ENCODE measurements at places on chromosomes 2 and 18.

- DNase-seq: peak; percentile 29
These were observed 245.2 kb upstream of the STON1 start for GRCh38 chr2:48284621-48285212.

GRCh38 chr2:54574107-54574859 is 118.2 kb downstream of the SPTBN1 start:
- no peak for DNase-seq

DNA sequence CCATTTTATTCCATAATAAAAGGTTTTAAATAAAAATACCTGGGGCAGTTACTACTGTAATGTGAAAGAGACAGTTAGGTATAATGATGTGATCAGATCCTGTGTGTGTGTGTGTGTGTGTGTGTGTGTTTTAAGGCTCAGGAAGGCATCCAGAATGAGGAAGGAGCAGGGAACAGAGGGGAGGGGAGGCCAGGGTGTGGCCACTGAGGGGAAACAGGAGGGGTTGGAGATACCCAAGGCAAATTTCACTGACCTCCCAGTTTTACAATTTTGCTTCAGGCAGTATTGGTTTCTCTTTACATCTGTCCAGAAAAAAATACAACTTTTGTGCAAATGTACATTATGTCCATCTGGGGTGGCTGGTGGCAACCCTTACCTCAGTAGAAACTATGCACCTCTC is 163.5 kb upstream of the FBXO11 start:
- DNase-seq: no peak

DNA sequence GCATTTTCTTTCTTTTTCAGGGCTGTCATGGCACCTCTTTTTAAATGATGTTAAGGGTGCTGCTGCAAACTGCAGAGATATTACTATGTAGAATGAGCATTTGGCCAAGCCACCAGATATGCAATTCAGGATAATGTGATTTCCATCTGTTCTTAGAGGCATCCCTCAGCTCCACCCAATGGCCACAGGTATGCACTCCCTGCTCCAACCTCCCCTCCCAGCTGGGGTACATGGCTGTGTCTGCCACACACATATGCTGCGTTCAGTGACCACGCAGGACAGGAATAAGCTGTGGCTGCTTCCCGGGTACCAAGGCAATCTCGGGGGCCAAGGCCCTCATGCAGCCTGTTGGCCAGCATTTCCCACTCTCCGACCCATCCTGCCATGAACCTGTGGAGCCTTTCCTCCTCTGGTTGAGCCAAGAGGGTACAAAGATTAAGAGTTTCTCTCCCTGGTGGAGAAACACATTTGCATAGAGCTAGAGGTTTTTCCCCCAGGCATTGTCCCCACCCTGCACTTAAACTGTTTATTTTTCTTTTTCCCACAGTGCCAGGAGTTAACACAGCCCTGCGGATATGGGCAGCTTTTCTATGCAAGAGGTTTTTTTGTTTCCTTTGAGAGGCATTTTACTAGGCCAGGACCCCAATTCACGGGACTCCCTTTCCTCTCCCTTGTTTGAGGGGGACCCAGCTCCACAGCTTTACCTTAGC is 147.0 kb downstream of the GCA start:
- DNase-seq: no peak

DNA sequence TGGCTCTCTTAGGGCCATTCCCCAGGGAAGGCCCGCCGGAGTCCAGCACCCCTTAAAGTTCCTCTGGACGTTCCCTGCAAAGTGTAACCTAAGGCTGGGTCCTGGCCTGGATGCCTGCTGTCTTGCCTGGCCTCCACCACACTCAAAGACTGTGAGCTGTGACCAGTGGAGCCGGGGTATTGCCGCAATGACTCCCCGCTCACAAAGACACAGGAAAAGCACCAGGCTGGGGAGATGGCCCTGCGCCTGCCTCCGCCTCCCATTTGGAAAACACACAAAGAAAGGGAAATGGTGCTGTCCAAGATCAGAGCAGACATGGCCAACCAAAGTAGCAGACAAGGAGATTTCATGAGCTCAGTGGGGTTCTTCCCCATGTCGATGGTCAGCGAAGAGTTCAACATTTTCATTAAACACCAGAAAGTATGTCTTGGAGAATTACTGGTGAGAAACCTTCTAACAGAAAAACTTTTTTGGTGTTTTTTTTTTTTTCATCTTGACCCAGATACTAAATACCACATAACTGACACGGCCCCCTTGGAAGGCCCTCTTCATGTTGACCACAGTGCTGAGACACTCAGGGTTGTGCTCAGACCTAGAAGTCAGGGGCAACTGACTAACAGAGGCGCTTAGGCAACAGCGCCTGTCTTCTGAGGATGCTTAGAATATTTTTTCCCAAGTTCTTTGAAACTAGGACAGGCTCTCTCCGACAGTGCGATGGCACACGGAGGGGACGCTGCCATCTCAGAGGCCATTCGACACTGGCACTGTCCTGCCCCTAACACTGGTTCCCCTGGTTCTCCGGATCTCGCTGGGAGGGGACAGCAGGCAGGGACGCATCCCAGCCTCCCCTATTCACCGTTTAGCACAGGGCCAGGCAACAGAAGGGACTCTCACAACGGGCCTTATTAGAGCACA is 226.4 kb upstream of the ID2 start:
- DNase-seq: no peak

- no peak for DNase-seq
These were observed 9.1 kb upstream of the ARID5A start for GRCh38 chr2:96527286-96528005.

GRCh38 chr2:67169417-67170140 is 227.6 kb upstream of the ETAA1 start:
- DNase-seq: no peak

GRCh38 chr2:49693961-49694360 is 539.6 kb upstream of the FSHR start:
- DNase-seq: no peak

- DNase-seq: no peak
These were observed 21.2 kb upstream of the ATOH8 start for GRCh38 chr2:85732467-85733120.

- DNase-seq: no peak
These were observed 73.4 kb downstream of the ZBTB7C start for GRCh38 chr18:48335829-48336228.

DNA sequence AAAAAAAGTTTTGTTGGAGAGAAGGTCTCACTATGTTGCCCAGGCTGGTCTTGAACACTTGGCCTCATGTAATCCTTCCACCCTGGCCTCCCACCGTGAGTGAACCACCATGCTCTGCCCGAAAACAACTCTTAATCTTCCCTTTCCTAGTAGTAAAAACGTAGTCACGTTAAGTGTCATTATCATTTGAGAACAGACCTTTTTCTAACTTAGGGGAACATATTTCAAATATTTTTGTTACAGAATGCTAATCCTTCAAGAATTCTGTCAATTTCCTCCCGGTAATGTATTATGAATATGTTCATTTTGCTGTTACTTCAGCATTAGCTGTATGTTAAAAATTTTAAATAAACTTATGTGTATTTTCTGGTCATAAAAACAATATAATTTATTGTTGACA is 49.7 kb downstream of the MTA3 start:
- no peak for DNase-seq

- no peak for DNase-seq
These were observed 156.8 kb downstream of the THADA start for GRCh38 chr2:43438858-43439655.

DNA sequence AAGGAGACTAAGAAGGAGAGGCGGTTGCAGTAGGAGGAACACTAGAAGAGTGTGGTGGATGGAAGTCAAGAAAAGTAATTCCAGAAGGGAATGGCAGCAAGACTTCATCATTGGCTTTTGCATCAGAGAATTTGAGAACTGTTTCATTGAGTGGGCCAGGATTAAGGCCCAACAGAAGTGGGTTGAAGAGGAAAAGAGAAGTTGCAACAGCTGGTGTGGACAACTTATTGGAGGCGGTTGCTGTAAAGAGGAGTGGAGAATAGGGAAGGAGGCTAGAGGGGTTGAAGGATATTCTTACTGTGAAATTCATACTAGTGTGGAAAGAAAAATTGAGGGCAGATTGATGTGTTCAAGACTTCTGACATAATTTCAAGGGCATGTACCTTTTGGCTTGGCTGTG is 168.7 kb upstream of the FN1 start:
- DNase-seq: no peak

DNA sequence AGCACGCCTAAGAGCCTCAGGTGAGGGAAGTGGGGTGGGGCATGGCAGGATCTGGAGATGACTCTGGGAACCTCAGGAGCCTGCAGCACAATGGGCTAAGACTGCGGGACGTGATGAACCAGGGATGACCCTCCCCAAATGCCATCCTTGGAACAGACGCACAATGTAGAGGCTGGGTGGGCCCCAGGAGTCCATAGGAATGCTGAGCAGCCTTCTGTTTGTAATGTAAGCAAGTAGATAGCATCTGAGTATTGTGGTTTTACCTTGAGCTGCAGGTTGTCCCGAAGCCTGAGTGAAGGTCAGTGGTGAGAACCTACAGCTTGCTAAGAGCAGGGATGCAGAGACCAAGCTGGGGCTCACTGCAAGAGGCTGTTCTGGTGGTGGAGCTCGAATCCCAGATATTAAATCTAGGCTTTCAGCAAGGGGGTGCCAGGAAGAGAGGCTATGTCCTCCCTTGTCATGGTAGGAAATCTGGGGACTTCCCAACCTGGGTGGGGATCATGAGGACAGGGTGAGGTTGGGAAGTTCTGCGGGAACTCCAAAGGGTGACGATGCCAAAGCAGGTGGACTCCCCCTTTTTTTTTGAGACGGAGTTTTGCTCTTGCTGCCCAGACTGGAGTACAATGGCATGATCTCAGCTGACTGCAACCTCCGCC is 5.8 kb downstream of the SCTR start:
- DNase-seq: no peak

DNA sequence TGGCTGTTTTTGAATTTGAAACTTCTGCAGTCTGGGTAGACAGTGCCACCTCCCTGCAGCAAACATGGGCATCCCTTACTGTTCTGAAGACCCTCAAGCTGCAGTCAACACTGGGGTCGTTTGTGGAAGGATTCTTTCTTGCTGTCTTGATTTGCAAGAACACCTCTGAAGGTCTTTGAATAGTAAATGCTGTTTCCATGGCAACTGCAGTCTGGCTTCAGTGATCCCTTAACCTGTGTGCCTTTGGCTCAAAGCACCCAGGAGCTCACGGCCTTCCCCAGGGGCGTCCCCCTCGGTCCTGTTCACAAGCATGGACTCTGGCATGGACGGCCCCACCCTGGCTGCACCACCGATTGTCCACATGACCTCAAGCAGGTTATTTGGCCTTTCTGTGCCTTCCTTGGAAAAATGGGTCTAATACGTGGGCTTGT is 38.3 kb downstream of the LRRFIP1 start:
- no peak for DNase-seq

- DNase-seq: no peak
These were observed 11.1 kb downstream of the KLF11 start for GRCh38 chr2:10054424-10054823.

- no peak for DNase-seq
These were observed 411.7 kb upstream of the NETO1 start for GRCh38 chr18:73279498-73279897.

DNA sequence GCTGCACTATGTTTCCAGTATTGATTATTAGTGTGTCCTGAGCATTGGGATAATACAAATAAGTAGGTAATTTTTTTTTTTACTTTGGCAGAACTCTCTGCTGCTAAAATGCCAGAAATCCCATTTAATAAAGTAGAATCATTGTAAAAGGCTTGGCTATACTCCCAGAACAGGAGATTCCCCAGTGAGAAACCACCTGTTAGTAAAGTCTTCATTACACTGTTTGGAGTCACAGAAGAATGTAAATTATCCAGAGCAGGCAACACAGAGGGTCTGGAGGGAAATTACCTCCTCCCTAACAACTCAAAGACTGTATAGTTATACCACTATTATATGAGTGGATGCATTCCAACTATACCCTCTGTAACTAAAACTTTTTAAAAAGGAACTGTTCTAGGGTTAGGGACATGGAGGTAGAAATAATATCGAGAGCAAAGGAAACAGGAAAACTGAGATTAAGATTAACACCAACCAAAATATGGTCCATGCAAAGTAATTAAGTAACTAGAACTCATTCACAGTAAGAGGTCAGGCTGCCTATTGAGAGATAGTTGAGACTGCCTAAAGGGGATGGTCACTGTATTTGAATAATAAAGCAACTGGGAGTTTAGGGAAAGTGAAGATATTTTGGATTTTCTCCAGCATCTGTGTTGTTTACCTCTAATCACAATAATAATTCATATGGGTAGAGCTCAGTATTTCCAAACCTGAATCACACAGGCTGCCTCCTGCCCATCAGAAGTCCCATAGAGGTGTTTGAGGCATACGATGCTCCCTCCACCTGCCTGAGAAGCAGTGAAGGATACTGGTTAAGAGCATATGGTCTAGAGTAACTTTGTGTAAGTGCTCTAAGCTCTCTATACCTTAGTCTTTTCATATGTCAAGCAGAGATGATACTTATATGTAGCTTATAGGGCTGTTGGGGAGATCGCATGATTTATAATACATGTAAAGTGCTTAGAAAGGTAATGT is 34.4 kb downstream of the MAP2 start:
- peak; percentile 61 for DNase-seq

- no peak for DNase-seq
These were observed 389.8 kb downstream of the FIGN start for GRCh38 chr2:163345795-163346573.

DNA sequence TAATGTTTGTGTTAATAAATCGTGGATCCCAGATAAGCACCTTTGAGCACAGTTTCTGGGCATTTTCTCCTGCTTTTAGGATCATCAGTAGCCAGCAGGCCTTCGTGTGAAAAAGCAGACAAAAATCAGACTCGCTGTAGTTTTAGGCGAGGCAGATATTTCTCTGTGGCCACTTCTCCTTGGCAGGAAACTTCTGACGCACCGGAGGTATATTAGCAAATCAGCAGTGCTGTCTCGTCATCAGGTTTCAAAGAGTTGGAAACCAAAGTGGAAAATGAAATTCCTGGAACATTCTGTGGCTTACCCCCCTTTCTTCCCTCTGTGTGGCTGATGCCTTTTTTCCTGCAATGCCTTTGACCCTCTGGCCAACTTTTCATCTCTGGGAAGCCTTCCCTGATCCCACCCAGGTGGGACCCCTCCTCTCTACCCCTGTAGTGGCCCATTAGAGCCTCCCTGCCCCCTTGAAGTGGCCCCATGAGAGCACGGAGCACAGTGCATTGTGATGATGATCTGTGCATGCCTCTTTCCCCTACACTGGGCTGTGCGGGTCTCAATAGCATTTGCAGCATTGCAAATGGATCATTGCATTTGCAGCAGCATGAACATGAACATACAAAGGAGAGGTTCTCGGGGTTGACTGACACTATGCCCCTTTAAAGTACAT is 93.3 kb downstream of the RNF144A start:
- DNase-seq: no peak

DNA sequence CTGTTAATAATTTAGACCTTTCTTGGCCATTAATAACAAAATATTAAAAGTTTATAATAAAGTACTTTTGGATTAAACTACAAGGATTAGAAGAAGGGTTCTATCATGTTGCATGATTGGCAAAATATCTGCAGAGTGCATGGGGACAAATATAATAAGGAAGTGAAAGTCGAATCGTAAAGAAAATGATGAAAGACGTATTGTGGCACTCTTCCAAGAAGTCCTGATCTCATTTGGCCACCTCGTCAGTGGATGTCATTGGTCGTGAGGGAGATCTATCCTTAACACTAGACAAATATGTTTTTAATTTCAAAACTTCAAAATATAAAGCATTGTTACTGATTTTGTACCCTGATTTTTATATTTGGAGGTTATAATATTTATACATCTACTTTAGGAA is 197.7 kb upstream of the STON1 start:
- DNase-seq: no peak

GRCh38 chr2:24571828-24572442 is 80.9 kb downstream of the NCOA1 start:
- DNase-seq: no peak
